ENCODE measurements at places on chromosomes 1 and 21. TPM values are rescaled to one million over a fixed set of nuclear protein-coding genes. Genes with fewer than 3 reads are reported as not detected.

- peak; percentile 35 for DNase-seq
These were observed 128.8 kb downstream of the MACF1 start for GRCh38 chr1:39333296-39333695.

- peak; percentile 86 for DNase-seq
These were observed 150.8 kb downstream of the MAST2 start for GRCh38 chr1:45953934-45954847.

DNA sequence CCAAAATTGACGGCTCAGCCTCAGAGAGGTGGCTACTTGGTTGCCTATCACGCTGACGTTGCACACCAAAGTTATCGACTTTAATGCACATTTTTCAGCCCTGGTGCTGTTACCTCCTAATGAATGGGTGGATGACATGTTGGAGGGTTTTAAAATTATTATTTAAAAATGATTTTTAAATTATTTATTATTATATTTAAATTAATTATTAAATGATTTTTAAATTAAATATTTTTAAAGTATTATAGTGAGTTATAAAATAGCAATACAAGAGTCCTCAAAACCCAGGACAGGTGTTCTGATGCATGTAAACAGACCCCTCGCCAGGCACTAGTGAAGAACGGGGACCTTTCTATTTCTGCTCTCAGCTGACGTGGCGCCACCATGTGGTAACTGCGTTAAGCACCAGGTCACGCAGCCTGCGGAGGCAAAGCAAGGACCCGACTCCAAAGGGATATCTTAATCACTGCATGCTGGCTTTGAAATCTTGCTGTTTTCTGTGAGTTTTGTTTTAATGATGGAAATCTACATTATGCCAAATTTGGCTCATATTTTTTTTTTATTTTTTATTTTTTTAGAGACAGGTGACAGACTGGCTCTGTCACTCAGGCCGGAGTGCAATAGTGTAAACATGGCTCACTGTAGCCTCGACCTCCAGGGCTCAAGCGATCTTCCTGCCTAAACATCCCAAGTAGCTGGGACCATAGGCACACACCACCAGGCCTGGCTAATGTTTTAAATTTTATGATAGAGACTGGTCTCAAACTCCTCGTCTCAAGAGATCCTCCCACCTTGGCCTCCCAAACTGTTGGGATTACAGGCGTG is 22.6 kb downstream of the CASP9 start:
- peak; percentile 40 for DNase-seq

DNA sequence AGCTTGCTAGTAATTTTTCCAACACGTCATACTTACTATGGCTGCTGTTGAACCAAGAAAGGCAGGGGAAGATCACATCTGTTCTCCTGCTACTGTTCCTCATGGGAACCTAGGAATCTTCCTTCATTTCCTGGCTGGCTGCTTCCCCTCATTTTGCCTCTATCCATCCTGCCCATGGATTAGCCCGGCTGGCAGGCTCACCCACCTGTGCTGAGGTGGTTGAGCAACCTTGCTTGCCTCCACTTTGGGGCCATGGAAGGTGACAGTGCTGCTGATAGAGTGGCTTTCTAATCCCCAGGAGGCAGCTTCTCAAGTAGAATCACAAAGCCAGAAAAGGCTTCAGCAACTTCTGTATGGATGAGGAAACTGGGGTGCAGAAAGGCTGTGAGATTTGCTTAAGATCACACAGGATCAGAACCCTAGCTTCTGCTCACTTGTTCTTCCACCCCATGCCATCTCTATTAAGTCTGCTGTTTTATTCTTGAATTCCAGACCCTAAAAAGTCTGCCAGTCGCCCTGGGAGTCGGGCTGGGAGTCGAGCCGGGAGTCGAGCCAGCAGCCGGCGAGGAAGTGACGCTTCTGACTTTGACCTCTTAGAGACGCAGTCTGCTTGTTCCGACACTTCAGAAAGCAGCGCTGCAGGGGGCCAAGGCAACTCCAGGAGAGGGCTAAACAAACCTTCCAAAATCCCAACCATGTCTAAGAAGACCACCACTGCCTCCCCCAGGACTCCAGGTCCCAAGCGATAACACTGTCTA is 6.2 kb upstream of the BMP8A start:
- DNase-seq = no peak

- no peak for DNase-seq
These were observed 42.5 kb downstream of the NME7 start for GRCh38 chr1:169325117-169325516.

- DNase-seq = no peak
These were observed 13.1 kb upstream of the USP1 start for GRCh38 chr1:62423580-62424242.

- DNase-seq = no peak
These were observed 117.9 kb upstream of the NRIP1 start for GRCh38 chr21:15182731-15183130.

DNA sequence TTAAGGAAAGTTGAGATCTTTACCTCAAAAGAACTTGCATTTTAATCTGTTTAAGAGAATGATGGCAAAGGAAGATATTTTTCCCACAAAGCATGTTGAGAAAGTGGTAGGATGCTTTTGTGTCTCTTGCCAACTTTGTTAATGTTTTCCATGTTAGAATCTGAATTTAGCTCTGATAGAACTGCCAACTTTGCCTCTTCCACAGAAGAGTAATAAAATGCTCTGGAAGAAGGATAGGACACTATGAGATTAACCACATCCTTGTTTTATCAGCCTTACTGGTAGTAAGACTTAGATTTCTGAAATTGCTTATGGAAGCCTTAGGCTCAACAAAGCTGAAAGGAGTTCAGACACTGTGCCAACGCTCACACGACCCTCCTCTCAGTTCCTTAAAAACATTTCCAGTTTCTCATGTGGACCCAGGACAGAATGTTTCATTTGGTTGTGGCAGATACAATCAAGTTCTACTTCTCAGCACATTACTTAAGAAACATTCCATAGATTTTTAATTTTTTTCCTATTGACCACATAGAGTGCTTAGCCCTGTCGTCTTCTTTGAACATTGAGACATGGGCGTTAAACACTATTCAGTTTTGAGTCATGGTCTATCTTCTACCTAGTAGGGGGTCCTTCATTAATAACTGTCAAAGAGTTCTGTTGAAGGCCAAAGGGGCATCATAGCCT is 59.0 kb downstream of the MTR start:
- peak; percentile 24 for DNase-seq

DNA sequence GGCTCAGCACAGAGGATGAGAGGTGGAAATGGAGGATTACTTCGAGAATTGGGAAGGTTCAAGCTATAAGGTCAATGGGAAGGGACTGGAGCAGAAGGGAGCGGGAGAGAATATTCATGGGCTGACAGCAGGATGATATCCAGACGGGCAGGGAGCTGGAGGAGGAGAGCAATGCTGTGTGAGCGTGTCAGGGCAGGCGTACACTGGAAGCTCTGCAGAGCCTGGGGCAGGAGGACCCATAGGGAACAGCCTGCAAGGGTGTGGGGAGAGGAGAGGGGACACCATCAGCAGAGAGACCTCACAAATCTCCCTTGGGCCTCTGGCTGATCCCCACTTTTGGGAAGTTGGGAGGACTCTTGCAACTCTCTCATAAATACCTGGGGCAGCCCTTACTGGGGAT is 13.7 kb downstream of the CSF1 start:
- DNase-seq = no peak

DNA sequence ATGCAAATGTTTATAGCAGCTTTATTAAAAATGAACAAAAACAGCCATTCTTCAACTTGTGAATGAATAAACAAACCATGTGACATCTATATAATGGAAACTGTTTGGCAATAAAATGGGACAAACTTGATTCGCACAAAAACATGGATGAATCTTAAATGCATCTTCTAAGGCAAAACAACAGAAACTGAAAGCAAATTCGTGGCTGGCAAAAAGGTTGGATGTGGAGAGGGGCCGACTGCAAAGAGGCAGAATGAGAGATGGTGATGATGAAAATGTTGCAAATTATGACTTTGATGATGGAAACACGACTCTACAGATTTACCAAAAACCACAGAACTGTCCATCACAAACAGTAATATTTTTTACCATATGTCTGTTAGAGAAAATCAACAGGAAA is 327.0 kb upstream of the NR5A2 start:
- DNase-seq = no peak

- peak; percentile 78 for DNase-seq
These were observed 887 bp downstream of the SLC19A2 start for GRCh38 chr1:169484683-169485430.

DNA sequence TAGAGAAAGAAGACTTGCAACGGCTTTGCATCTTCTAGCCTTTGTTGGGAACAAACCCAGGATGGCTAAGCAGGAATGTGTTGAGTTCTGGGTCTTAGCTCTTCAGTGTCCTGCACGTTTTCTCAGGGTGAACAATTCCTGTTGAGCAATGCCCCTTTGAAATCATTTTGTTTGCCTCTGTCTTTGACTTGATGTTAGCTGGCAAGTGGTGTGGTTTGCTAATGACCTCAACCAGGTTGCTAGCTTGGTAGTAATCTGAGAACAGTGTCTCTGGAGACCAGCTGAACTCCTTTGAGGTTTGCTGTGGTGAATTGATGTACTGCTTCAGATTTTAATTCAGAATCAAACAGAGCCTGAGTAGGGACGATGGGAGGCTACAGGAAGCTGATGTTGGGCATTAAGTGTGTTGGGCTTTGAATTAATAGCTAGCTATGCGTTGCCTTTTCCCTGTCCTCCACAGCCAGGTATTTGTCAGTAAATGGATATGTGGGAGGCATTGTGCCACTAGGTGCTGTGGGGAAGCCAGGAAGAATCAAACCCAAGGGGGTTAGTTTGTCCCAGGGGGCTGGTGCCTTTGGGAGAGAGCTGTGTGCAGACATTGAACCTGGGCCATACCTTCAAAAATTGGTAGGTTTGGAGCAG is 23.3 kb upstream of the SRSF10 start:
- peak; percentile 84 for DNase-seq

GRCh38 chr1:19563324-19564097 is 78.2 kb upstream of the CAPZB start:
- peak; percentile 86 for DNase-seq

DNA sequence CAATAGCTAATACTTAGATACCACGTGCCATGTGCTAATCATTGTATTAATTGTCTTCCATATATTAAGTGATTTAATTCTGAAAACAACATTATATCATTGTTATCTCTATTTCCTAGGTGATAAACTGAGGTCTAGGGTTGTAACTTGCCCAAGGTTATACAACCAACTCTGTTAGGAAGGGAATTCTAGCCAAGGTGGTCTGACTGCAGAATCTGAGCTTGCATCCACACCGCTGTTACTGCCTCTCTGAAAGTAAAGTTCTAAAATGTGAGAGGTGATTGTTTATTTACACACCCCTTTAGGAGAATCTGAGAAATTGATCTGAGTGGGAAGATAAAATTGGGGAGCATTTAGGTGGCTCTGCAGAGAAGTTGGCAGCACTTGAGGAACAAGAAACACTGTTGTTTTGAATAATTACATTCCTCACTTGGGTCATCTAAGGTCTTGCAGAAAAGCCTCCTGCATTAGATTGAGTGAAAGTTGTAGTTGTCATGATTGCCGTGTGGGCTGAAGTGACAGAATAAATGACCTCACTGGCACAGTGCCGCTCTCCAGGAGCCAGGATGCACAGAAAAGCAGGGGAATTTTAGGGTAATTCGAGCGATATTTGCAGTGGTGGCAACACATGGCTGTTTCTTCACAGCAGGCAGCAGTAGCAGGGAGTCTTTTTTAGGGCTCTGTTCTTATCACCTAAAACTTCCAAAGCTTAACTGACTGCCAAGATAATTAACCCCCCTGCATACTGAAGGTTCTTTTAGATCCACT is 121.7 kb downstream of the ADGRL4 start:
- peak; percentile 15 for DNase-seq

DNA sequence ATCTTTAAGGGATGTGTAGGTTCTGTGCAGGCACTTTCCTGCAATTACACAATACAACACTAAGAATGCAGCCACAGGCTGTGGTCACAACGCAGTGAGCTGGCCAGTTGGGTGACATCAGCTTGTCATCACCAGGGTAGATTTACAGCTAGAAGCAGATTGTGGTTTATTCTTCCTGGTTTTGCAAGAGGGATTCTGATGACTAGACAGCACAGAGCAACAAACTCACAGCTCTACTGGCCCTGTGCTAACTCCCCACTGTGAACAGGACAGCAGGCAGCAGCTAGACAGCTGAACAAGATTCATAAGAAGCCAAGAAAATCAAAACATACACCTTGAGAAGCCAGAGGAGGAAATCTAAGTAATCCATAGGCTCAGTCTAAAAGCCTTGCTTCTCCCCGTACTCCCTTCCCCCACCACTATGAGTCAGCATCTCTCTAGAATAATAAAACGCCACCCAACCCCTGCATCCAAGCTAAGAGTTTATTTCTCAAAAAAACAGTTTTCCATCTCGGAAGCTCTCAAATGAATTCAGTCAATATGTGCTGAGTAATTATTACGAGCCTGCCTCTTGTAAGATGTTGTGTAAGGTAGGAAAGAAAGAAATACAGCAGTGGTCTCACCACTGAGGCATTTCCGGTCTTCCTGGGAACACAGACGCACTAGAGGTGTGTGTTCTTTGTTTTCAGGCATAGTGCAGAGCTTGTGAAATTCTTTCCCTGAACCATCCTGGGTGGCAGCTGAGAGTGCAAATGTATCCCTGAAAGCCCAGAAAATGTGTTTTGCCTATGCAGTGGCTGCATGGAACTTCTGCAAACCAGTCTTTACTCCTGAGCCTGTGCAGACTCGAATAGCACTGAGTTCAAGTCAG is 162.8 kb downstream of the NTPCR start:
- peak; percentile 100 for DNase-seq

DNA sequence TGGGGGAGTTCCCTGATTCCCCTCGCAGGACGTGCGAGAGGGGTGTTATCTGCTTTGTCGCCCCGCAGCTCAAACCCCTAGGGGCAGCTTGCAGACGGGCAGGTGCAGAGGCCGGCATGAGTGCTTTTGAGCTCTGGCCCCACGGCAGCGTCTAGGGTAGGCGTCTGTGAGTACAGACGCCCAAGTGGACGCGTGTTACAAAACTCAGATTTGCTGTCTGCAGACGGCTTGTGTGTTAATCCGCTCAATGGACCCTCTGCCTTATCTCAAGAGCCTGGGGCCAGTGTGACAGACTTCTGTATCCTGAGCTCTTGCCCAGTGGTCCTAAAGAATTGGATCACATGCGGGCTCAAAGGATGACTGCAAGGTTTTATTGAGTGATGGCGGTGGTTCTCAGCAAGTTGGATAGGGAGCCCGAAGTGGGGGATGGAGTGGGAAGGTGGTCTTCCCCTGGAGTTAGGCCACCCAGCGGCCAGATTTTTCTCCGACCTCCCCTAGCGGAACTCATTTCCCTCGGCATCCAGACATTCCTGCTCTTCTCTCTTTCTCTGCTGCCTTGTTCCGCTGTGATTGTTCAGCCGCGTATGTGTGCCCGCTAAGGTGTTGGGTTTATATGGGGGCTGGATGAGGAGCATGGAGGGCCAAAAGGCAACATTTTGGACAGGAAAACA is 9.4 kb downstream of the CFHR4 start:
- no peak for DNase-seq

The CFAP107 gene
- total RNA-seq = not detected

The GPR3 gene
- total RNA-seq = not detected

The PGBD5 gene
- total RNA-seq = not detected

The GPR37L1 gene
- total RNA-seq = not detected

The ZFP69 gene
- 1.7 TPM for total RNA-seq

The GUCA2A gene
- total RNA-seq = not detected

The FAM3B gene
- total RNA-seq = not detected

The OLIG2 gene
- total RNA-seq = not detected

Measured in fibroblast of the aortic adventitia (primary cell).